ENCODE measurements at places on chromosomes 1 and 21. TPM values are rescaled to one million over a fixed set of nuclear protein-coding genes. Genes with fewer than 3 reads are reported as not detected.

- no peaks in the 10 kb centered on the region for H3K36me3 ChIP-seq
- peaks cover 76% of the 10 kb centered on the region for H3K27me3 ChIP-seq
- no peak overlapping the region for H3K4me3 ChIP-seq
These were observed 16.5 kb upstream of the ALX3 start for GRCh38 chr1:110086961-110087360.

DNA sequence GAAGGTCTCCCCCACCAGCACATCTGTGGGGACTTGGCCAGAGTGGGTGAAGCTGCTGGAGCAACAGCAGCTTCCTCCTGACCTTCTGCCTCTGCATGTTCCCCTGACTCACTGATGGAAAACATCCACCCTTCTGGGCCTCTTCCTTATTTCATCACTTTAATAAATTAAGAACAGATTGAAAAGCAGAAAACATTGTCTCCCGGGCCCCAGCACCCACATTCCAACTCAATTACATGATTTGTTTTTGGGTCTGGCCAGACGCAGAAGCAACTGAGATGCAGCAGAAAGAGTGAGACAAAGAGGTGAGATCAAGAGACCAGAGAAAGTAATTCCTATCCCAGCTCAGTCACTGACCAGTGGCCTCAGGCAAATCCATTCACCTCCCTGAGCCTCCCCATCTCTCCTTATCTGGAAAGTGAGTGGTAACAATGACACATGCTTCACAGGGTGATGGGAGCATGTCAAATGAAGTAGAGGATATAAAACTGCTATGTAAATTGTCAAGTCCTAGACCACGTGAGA is 157.1 kb downstream of the ELAVL4 start:
- H3K36me3 ChIP-seq = no peaks in the 10 kb centered on the region
- no peaks in the 10 kb centered on the region for H3K27me3 ChIP-seq
- H3K4me1 ChIP-seq = no peaks in the 10 kb centered on the region
- no peak overlapping the region for H3K4me3 ChIP-seq
- no peak for DNase-seq

KLHDC7A gene
- total RNA-seq = not detected

MCOLN3 gene
- total RNA-seq = not detected

GRCh38 chr1:156857532-156857931 is 1.4 kb downstream of the INSRR start:
- peaks cover 4% of the 10 kb centered on the region for H3K4me1 ChIP-seq
- no peak overlapping the region for H3K4me3 ChIP-seq
- no peak for DNase-seq
- peaks cover 84% of the 10 kb centered on the region for H3K27me3 ChIP-seq
- H3K27ac ChIP-seq = no peak overlapping the region
